CD4-positive, alpha-beta T cell treated with Interleukin-6 at 100 ng/mL for 8 hours (primary cell): ENCODE measurements at places on chromosomes 11 and 22.
A peak's percentile ranks its signal among the peaks of the same experiment; 100 is the strongest.

- no peak for DNase-seq
Observed at GRCh38 chr11:117442049-117442868, 114.6 kb downstream of the CEP164 start.

DNA sequence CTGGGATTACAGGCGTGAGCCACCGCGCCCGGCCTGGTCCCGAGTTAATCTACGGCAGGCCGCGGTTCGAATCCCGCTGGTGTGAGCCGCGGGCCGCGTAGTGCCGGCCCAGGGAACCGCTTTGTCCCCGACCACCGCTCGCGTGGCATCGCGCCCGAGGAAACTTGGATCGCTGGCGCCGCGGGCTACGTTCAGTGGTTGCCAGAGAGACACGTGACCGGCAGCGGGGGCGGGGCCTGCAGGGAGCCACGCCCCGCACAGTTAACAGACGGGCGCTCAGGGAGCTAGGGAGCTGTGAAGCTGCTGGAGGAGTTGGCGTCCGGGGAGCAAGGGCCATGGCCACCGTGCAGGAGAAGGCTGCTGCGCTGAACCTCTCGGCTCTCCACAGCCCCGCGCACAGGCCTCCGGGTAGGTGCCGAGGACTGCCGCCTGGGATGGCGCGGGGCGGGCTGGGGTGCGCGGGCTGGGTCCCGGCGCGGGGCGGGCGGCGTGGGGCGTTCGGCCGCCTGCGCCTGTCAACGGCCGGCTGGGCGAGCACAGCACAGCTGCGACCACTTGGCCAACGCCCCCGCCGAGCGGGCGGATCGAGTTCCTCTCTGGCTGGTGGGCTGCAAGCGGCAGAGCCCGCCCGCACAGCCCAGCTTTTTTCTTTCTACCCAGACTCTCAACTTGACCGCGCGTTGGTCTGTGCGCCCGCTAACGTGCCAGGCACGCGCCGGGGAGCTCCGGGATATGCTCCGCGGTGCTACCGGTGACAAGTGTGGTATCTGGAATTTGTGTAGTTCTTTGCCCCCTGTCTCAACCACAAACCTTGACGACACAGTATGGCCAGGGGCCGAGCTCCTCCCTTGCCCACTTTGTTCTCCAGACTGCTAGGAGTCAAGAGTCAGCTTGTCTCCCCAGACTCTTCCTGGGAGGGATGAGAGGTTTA, at the start of gene DEPDC7:
Gene DEPDC7, plus strand, starts transcription at position 258 of the 931 bp plus-strand sequence. Its CDS starts 78 bp downstream, at position 336.
- peak; percentile 71 for DNase-seq

- no peak for DNase-seq
Observed at GRCh38 chr22:50228366-50228765, 16.5 kb downstream of the TUBGCP6 start.

DNA sequence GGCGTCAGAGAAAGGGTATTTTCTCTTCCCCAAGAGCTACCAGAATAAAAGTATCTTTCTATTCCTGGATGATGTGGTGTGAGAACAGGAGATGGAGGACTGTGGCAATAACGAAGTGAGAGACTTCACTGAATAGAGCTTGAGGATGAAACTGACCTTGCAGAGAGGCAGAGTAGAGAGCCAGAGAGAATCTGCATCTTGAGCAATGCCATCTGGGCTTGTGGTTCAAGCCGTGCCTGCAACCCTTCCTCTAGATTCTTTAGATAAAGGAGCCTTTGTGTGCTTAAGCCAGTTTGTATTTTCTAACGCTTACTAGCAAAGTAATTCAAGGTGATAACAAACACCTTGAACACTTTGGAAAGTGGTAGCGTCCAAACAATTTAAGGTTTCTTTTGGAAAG, 2.2 kb downstream of the ME3 start:
- DNase-seq: no peak

DNA sequence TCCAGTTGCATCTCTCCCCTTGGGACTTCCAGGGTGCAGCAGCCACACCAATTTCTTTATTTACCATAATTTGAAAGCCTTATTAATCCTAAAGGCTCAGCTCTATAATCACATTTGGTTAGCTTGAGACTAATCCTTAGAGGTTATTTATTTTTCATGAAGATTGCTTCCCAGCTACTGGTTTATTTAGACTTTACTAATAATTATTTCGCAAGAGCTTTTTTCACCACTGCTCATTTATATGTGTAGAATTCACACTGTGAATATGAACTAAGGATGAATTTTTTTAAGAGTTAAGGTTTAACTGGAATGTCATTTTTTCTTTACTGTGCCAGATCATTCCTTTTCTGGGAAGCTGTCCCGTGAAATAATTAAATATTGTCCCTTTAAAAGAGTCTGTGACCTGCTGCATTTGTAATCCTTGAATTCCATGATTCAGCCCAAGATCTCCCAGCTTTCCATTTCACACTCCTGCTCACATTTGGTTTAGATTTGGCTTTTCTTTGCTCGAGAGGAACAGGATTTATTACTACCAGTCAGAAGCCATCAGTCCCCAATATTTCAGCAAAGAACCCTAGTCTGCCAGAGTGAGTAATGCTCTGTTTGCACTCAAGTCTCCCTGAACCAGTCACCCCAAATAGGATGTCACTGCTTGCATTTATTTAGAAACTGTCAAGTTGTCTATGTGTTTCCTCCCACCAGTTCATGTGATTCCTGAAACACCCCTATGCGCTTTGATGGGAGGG, 4.4 kb upstream of the CD44 start:
- DNase-seq: no peak

DNA sequence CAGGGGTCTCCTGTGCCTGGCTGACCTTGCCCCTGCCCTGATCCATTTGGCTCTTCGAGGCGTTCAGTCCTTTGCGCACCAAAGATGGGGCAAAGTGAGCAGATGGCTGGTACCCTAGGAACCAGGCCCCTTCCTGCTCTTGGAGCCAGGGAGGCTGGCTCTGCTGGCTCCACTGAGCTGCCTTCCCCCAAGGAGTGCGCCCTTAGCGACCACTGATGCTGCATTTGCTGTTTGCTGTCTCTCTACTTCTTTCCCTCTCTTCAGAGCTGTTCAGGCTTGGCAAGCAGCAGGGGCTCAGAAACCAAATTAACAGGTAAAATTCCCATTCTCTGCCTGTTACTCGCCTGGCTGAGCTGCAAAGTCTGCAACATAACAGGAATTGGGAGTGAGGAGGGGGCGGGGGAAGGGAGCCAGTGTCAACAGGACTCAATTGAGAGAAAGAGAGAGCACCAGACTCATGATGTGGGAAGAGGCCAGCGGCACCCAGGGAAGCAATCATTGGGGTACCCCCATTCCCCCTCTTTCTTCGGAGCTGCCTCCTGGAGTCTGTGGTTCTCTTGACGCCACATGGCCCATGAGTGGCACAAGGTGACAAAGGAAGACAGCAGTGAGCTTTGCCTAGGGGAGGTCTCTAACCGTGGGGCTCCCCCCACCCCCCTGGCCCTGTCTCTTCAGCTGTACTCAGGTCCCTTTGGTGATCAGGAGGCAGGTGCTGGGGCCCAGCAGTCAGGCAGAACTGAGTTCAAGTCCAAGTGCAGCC, 102.3 kb downstream of the TP53I11 start:
- DNase-seq: no peak

DNA sequence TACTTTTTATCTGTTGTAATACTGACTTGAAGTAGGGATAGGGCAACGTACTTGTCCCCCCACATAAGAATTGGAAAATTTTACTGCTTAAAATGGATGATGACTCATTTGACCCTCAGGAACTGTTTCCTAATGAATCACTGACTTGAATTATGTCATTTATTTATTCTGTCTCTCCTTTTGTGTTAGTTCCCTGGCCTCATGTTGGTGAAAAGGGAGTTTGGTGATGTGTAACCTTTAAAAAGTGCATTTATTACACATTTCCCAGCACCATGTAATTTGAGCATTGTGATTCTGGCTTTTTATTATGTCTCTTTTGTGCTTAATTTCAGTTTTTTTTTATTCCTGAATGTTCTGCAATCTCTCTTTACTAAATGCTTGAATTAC, 20.3 kb upstream of the PGM2L1 start:
- no peak for DNase-seq

DNA sequence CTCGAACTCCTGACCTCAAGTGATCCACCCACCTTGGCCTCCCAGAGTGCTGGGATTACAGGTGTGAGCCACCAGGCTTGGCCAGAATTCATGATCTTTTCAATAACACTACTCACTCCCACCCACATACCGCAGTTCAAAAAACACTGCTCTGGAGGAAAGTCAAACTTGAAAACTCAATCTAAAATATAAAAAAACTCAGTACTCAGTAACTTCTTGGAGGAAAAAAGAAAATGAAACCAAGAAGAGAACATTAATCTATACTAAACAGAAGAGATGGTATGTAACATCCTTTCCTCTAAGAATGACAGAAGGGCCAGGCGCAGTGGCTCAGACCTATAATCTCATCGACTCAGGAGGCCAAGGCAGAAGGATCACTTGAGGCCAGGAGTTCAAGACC, 58.3 kb downstream of the MRTFA start:
- DNase-seq: no peak

- DNase-seq: no peak
Observed at GRCh38 chr22:36660510-36660840, 43.1 kb downstream of the CACNG2 start.

DNA sequence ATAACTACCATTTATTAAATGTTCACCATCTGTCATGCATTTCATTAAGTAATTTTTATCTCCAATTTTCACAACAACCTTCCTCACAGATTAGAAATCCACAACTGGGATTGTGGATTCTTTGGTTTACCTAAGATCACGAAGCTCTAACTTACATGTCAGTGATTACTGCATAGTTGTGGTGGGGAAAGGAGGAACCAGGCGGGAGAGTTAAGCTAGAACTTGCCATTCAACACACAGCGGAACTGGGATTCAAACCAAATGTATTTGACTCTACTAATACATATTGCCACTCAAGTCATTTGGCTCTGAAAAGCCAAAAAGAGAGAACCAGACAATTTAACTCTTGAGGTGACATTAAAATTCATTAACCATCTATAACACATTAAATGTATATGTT, 10.4 kb upstream of the LAYN start:
- no peak for DNase-seq

DNA sequence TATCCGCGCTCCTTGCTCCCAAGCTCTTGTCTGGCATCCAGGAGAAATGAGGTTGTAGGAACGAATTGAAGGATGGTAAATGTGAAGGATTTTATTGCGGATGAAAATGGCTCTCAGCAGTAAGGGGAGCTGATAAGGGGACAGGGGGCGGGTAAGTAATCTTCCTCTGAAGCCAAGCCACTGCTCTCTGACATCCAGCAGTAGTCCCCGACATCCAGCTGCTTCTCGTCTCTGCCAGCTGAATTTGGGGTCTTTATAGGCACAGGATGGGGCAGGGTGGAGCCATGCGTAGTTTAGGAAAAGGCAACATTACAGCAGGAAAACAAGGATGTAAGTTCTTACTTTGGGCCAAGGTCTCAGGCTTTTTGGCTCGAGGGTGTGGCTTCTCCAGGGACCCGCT, 1370.1 kb upstream of the RAG2 start:
- DNase-seq: no peak

GRCh38 chr22:23673826-23674690, 16.8 kb upstream of the RGL4 start:
- no peak for DNase-seq

DNA sequence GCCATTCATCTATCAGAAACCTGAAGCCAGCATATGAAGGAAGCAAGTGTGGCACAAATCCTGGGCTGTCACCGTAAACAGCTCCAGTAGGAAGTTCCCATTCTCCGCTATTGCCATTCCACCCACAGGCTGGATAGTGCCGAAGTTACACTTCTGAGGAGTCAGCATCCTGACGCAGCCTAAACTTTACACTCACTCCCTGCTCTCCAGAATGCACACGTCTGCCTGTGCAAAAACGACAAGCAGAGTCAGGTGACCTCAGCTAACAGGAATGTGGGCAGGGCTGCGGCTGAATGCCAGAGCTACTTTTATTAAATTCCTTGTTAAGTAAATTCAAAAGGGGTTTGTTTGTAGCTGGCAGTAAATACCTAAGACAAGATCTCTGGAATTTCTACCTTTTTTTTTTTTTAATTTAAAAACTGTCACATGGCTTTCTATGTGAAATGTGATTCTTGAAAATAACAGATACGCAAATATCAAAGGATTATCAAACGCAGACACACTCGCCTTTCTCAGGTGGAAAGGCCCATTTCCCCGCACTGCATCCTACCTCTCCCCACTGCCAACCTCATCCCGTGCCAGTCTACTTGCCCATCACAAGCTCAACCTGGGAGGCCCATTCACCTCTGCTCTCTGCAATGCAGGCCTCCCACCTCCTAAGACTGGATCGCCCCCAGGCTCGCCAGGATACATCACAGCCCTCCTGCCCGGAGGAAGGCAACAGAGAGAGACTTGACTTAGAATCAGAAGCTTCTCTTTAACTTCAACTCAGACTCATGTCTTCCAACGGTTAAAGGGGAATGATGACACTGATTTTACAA, 33.5 kb downstream of the NFRKB start:
- no peak for DNase-seq

- peak; percentile 30 for DNase-seq
Observed at GRCh38 chr11:103326070-103326794, 217.0 kb downstream of the DYNC2H1 start.

DNA sequence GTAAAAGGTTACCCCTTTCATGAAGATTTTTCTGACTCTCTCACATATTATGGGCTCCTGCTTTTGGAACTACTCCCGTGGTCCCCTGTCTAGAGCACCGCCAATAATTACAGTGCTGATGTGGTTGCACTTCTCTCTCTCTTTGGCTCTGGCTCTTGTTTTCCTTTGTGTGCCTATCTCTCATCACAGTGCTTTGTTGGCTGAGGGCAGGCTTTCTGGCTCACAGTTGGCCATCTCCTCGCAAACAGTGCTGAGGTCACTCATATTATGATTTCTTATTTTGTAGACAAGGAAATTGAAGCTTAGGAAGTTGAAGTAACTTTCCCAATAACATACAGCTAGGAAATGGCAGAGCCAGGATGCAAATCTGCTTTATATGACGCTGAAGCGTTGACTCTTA, 192.5 kb downstream of the DDX10 start:
- DNase-seq: no peak

- DNase-seq: no peak
Observed at GRCh38 chr22:41565403-41566054, 4.7 kb downstream of the CSDC2 start.

- no peak for DNase-seq
Observed at GRCh38 chr22:44051358-44051757, 27.3 kb downstream of the PARVB start.
